Stimulated activated CD4-positive, alpha-beta T cell treated with anti-CD3 and anti-CD28 coated beads, Interleukin-1b, Interleukin-23, amount 100 ng/mL, for 48 hours (primary cell): ENCODE measurements at places on chromosomes 2 and 18.

- DNase-seq, result no peak
These were observed 6.7 kb downstream of the DLX1 start for GRCh38 chr2:172091761-172092566.

DNA sequence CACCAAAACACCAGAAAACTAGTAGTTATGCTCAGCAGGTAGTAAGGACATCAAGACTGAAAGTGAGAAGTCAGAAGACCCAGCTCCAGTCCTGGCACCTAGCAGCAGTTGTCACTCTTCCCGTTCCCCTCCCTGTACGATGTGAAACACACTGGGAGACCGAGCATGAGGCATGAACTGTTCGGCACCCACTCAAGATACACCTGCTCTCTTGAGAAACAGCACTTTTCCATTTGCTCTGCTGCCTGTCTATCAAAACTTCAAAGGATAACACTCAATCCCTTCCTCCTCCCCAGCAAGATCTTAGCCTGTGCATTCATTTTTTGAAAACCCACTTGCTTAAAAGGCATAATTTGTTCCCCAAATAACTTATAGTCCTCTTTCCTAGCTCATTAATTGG is 123.9 kb downstream of the PLEKHM3 start:
- no peak for DNase-seq

DNA sequence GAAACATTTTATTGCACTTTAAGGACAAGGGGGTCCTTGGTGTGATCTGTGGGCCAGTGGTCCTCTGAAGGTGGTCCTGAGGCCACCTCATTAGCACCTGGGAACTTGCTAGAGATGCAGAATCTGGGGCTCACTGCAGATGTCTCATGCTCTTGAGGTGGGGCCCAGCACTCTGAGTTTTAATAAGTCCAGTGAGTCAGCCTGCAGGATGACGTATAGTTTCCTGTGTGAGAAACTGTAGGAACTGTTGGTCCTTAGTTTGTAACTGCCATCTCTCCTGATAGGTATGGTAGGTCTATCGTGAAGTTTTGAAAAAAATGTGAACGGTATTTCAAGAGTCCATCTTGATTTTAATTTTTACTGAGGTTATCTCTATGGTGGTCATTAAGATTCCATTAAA is 2.8 kb downstream of the TRPM8 start:
- peak; percentile 26 for DNase-seq

GRCh38 chr2:39805936-39806608 is 27.0 kb upstream of the THUMPD2 start:
- DNase-seq, result no peak

GRCh38 chr18:10416065-10416464 is 38.4 kb upstream of the APCDD1 start:
- DNase-seq, result no peak

GRCh38 chr2:229265727-229266126 is 5.4 kb downstream of the PID1 start:
- DNase-seq, result no peak

GRCh38 chr2:29782549-29783458 is 138.6 kb downstream of the ALK start:
- DNase-seq, result no peak

DNA sequence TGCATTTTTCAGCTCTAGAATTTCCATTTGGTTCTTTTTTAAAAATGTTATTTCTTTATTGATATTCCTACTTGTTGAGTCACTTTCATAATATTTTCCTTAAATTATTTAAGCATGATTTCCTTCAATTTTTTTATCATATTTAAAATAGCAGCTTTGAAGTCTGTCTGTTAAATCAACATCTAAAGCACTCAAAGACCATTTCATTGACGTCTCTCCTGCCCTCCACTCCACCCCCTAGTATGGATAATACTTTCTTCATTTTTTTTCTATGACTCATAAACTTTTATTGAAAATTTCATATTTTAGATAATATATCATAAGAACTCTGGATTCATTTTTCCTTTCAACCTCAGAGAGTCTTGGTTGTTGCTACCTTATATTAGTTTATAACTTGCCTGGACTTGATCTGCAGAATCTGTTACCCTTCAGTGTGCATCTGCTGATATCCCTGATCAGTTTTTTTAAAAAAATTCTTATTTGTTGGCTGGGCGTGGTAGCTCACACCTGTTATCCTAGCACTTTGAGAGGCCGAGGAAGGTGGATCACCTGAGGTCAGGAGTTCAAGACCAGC is 59.0 kb upstream of the ZNF396 start:
- DNase-seq, result no peak

GRCh38 chr2:9685637-9686036 is 54.8 kb upstream of the YWHAQ start:
- DNase-seq, result no peak

DNA sequence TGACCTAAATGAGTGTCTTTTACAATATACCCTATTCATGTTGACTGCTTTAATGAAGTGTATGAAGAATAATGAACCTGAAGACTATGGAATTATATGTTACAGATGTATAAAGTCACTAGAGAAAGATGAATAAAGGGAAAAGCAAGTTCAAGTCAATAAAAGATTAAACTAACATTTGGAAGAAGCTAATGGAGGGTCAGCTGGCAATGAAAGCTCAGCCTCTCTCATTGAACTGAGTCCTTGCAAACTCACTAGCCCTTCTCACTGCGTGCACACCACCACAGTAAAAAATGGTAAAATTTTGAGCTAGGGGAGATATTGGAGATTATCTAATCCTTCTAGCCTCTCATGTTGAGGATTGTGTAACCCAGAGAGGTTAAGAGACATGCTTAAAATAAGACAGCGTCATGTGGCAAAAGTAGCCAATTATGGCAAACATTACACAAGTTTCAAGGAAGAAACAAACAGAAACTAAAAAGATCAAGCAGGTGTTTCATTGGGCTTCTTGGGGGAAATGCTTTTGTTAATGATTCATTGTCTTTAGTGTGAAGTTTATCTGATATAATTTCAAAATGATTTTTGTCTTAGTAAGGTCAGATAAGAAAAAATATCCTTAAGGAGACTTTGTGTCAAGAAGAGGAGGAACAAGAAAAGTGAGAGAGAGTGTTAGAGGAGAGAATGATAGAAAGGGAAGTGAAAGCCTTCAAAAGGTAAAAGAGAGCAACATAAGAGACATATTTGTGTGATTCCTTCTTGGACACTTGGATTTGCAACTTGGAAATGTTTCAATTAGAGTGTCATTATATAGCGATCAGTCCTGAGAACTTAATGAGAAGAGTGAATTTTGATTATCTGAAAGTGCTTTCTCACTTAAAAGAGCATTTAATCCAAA is 893.7 kb upstream of the FAM98A start:
- DNase-seq, result no peak

DNA sequence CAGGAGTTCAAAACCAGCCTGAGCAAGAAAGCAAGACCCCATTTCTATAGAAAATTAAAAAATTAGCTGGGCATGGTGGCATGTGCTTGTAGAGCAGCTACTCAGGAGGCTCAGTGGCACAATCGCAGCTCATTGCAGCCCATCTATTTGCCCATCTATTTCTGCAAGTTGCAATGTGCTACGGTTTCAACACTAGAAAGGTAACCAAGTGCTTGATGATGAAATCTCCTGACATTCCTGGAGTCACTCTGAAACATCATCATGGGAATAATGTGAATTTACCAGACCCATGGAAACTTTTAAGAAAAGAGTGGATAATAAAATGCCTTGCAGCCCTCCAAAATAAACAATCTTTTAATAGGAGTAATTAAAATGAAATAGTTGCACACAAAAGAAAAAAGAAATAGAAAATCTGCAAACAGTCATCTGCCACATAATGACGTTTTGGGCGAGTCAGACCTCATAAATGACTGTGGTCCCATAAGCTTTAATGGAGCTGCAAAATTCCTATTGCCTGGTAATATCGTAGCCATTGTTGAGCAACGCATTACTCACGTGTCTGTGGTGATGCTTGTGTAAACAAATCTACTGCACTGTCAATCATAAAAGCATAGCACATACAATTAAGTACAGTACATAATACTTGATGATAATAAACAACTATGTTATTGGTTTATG is 46.6 kb upstream of the AMMECR1L start:
- no peak for DNase-seq

- no peak for DNase-seq
These were observed 75.0 kb downstream of the SOCS6 start for GRCh38 chr18:70363861-70364260.

- no peak for DNase-seq
These were observed 90.1 kb downstream of the ABI2 start for GRCh38 chr2:203418271-203418670.

DNA sequence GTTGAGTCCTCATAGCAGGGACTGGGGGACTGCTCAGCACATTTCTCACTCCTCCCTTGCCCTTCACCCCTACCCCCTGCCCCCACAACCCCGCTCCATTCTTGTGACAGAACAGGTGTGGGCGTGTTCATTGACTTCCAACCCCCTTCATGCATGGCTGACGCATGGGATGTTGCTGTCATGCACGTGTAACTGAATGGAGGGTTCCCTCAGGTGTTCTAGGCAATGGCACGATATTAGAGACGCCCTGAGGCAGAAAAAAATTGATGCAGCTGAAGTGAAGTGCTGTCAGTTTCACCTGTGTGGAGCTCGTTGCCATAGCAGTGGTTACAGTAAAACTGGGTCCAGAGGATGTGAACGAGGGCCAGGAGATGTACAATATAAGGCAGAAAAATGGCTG is 6.5 kb upstream of the THOC1 start:
- DNase-seq, result no peak

DNA sequence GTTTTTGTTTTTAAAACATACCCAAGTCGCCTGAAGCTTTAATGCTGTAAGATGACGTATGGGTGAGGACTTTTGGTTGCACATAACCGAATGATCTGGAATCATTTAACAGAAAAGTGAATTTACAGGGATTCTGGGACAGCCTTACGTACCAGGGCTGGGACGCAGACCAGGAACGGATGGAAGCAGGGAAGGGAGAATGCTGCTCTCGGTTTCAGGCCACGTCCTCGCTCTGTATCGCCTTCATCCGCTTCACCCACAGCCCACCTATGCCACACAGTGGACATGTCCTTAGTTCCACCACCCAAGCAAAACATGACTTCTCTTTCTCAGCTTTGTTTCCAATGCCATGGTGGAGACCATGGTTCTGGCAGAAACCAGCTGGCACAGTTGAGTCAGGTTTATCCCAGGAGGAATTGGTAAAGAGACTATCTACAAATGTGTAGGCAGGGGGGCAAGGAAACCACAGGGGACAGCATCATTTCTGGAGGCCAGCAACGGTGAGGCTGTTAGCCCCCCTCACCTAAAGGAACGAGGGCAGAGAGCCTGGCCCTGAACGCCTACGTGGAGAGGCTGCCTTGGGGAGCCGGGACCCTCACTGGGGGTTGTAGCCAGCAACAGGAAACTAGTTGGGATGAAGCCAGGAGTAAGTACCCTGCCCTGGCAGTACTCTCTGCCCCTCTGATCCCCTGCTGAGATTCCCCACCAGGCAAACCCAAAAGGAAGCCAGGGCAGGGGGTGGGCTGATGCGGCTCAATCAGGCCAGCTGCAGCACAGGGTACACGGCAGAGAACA is 132.5 kb downstream of the NDUFA10 start:
- DNase-seq, result no peak

DNA sequence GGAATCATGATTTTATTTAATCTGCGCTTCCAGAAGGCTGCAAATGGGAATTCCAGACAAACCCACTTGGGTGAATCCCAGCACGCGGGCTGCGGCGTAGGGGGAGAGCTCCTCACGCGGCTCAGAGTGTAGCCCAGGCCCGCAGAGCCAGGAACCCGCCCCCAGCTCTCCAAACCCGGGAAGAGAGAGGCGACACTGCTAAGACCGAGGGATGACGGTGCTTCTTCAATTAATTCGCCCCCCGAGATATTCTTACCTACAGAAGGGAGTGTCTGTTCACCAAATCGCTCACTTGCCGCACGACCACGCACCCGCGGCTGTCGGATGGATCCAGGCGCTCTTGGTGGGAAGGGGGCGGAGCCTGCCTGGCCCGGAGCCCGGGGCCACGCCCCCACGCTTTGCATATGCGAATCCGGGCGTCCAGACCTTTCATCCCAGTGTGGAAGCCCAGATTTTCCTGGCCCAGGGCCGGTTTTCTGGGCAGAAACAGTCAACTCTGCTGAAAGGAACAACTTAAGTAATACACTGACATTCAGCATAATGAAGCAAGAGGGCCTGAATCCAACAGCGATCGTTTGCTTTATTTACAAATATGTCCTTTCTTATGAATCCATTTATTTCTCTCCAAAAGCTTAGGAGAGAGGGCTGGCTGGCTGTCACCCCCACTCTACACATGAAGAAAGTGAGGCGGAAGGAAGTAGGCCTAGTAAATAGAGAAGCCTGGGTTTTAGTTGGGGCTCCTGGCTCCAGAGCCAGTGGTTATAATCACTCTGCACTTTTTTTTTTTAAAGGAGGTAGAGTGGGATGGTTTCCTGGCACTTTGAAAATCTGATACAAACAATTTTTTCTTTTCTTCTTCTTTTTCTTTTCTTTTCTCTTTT is at the start of gene SLC19A3:
TSS of gene SLC19A3 (minus strand) at position 342 of the 881 bp plus-strand sequence. CDS start 15,710 bp downstream, outside the sequence.
- peak; percentile 3 for DNase-seq

DNA sequence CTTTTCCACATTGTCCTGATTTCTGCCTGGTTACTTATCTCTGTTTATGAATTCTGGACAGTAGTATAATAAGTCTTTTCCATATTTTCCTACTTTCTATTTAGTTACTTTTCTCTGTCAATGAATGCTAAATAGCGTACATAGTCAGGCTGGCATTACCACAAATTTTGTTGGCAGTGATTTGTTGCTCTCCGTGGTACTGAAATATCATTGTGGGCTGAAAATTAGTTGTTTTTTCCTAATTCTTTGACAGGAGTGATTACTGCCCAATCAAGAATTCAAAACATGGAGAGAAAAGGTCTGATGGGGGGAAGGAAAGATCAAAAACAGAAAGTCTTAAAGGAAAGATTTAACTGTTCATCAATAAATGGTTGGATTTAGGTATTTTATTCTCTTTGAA is 7.7 kb upstream of the GALNT13 start:
- DNase-seq, result no peak

DNA sequence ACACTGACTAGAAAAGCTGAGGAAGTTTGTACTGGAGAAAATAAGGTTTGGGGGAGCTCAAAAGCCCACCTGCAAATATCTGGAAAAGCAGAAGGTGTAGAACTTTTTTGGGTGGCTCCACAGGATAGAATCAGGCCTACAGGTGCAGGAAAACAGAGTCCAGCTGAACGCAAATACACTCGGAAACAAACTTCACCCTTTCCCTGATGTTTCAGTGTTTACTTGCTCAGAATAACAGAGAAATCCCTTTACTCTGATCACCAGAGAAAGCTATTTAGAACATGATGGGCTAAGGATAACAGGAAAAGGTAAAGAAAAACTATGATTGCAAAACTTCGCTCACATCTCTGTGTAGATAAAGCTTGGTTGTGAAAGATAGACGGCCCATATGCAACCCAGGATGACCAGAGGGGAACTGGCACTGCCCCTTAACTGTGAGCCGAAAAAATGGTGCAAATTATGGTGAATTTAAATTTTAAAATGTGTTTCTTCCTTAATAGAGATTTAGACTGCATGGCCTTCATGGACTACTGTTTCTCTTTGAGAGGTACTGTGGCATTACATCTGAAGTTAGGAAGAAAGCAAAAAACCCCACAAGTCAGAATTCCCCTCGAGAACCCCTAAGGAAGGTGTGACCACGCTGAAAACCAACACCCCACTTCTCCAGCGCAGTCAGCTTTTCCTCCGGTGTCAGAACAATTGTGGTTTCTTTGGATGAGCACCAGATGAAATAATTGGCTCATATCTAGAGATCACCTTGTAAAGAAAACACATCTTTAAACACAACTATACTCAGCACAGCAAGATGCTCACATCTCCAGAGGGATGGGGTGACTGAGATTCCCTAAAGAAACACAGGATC is 84.5 kb upstream of the TMEM247 start:
- DNase-seq, result peak; percentile 22
